Activated T-helper 1 cell treated with Interleukin-2 at 50 U/mL for 16 hours (primary cell): ENCODE measurements at places on chromosomes 3 and 15.

DNA sequence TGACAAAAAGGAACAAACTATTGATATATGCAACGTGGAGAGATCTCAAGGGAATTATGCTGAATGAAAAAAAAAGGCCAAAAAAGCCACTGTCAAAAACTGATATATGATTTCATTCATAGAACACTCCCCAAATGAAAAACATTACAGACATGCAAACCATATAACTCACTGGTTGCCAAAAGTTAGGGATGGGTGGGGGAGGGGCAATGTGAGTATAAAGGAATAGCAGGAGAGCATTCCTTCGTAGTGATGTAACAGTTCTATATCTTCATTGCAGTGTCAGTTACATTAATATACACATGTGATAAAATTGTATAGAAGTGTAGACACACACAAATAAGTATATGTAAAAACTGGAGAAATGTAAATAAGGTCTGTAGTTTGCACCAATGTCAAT is 12.2 kb downstream of the GBE1 start:
- DNase-seq: no peak

- no peak for DNase-seq
These were observed 210.1 kb downstream of the CHST2 start for GRCh38 chr3:143329567-143330211.

DNA sequence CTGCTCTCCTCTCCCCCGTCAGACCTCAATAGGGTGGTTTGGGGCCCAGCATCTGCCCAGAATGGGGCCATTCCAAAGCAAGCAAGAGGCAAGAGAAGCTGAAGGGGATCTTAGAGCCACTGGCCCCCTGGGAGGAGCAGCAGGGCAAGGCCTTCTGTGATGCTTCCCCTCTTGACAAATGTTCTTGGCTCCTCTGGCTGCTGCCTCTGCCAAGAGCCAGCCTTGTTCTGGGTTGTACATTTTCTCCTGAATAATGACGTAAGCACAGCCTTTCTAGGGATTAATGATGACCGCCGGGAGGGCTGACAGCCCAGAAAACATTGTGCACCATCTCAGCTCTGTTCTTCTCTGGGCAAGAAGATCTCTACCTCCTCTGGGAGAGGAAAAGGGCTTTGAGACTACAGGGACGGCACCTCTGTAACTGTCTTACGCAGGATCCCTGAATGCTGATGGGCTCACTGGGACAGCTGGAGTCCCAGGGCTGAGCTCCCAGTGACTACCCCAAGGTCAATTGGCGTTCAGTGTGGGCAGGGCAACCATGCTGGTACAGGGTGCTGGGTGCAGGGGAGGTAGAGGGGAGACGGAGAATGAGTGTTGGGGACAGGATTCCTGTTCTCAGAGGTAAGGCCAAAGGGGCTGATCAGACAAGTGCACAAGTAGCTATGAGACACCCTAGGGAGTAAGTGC is 253.3 kb downstream of the FAM43A start:
- DNase-seq: no peak

- DNase-seq: no peak
These were observed 8.3 kb downstream of the CCDC80 start for GRCh38 chr3:112632596-112632995.

DNA sequence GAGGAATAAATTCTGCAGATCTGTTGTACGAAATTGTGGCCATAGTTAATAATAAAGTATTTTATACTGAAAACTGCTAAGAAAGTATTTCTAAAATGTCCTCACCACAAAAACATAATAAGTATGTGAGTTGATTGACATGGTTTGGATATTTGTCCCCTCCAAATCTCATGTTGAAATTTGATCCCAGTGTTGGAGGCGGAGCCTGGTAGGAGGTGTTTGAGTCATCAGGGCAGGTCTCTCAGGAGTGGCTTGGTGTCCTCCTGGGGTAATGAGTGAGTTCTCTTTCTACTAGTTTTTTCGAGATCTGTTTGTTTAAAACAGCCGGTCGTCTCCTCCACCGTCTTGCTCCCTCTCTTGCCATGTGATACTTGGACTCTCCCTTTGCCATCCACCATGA is 424.1 kb upstream of the KCNMB2 start:
- DNase-seq: no peak

- no peak for DNase-seq
These were observed 210.9 kb upstream of the LYSMD4 start for GRCh38 chr15:99944131-99944530.
